ENCODE measurements at places on chromosomes 13 and 19.
A peak's percentile ranks its signal among the peaks of the same experiment; 100 is the strongest.

GRCh38 chr19:55591555-55591954 is 7.8 kb downstream of the FIZ1 start:
- DNase-seq: no peak

GRCh38 chr13:42038661-42039456 is 9.6 kb upstream of the DGKH start:
- no peak for DNase-seq

DNA sequence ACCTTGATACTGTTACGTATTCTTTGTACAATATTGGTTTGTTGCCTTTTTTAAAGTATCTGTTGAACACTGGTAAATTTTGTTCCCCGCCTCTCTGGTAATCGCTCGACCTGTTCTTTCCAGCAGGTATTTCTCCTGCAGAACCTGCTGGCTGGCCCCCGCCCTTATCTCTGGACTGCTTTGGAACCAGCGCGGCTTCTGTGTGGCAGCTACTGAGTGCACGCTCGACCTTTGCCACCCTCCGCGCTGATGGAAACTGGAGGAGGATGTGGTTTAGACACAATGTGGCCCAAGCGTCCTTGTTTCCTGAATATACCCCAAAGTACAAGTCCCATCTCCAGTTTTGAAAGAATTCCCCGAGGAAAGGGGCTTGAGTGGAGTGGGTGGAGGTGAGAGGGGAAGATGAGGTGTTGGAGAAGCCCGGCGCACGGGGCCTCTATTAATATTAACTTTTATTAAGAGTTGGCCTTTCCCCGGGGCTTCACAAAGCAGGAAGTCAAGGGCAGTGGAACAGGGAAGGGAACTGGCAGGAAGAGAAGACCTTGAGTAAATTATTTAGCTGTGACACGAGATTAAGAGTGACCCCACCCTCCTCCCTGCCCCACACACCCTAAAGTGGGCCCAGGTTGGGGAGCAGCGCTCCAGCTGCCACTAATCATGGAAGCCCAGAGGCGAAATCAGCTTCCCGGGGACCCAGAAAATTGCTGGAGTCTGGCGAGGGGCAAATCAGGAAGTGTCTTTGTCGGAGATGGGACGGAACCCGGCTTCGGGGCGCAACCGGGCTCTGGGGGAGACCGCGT is 16.0 kb downstream of the CDX2 start:
- DNase-seq: no peak

DNA sequence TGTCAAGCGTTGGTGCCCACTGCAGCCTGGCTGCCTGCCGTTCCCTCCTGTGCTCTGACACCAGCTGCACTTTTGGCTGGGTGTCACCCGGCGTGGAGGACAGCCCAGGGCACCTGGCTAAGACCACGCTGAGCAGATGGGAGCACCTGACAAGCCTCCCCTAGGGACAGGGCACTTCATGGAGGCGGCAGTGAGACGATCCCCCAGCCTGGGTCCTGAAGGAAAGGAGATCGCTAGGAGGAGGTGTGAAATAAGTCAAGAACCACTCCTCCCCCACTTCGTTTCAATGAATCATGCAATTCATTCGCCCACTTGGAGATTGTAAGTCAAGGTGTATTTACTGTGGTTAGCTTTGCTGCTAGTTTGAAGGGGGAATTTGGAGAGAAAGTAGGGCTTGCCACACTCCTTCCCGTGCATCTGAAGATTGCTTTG is 38.8 kb downstream of the VSTM2B start:
- peak; percentile 9 for DNase-seq

GRCh38 chr19:42242069-42242511 is 312 bp downstream of the GSK3A start:
- no peak for DNase-seq

- DNase-seq: peak; percentile 43
Measured at GRCh38 chr13:110306340-110306959, 507 bp downstream of the COL4A1 start.

GRCh38 chr19:51024924-51025323 is 1.5 kb downstream of the KLK11 start:
- DNase-seq: no peak
